ENCODE measurements at places on chromosomes 1 and 21. TPM values are rescaled to one million over a fixed set of nuclear protein-coding genes. Genes with fewer than 3 reads are reported as not detected.

Gene EIF3I
- 336 TPM for polyA plus RNA-seq

Gene FCN3
- polyA plus RNA-seq: 21.9 TPM

Gene PINK1
- 218 TPM for polyA plus RNA-seq

Gene UBE2G2
- polyA plus RNA-seq: 55.3 TPM

Gene LCE3D
- not detected for polyA plus RNA-seq

Gene GJB3
- polyA plus RNA-seq: 0.03 TPM

Gene TRPM2
- 0.08 TPM for polyA plus RNA-seq

Gene CD1E
- polyA plus RNA-seq: not detected

Gene NBL1
- 13.0 TPM for polyA plus RNA-seq

Gene HES3
- polyA plus RNA-seq: not detected

Gene SETDB1
- polyA plus RNA-seq: 14.8 TPM

Gene BACE2
- 6.2 TPM for polyA plus RNA-seq

Gene LRRC7
- 0.94 TPM for polyA plus RNA-seq

Gene MIXL1
- polyA plus RNA-seq: not detected

Gene TNFRSF8
- 0.25 TPM for polyA plus RNA-seq

Gene SPATA45
- polyA plus RNA-seq: not detected

Gene RHOU
- 5.7 TPM for polyA plus RNA-seq

Gene CD247
- 0.25 TPM for polyA plus RNA-seq
